NCI-H2029 treated with DMSO at 0.1 percent for 48 hours (cell line): ENCODE measurements at places on chromosomes 16 and 17.

DNA sequence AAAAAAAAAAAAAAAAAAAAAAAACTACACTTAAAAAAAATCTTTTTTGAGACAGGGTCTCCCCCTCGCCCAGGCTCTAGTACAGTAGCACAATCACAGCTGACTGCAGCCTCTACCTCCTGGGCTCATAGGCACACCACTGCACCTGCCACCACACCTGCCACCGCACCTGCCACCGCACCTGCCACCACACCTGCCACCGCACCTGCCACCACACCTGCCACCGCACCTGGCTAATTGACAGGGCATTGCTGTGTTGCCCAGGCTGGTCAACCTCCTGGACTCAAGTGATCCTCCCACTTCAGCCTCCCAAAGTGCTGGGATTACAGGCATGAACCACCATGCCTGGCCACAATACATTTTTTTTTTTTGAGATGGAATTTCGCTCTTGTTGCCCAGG lies 17.6 kb upstream of the WDR45B start:
- DNase-seq: no peak

DNA sequence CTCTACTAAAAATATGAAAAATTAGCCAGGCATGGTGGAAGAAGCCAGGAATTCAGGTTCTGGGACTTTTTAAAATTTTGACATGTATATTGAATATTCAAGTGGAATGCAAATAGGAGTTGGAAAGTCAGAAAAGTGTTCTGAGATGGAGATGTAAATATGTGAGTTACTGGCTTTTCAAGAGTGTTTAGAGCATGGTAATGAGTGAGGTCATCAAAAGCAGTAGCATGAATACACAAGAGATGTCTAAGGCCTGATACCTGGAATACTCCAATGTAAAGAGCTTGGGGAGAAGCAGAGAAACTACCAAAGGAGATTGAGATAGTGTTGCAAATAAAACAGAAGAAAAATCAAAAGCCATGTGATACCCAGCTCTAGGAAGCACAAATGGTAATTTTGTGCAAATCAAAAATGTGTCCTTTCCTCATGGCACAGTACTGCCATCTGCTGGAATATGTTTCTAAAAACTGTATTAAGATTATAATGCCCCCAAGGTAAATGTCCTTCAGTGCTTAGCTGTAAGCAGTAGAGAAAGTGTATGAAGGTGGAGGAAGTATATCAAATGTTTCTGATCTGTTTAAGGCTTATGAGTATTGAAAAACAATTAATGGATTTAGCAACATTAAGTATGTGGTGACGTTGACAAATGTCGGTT lies 908.4 kb downstream of the KCNJ18 start:
- no peak for DNase-seq

DNA sequence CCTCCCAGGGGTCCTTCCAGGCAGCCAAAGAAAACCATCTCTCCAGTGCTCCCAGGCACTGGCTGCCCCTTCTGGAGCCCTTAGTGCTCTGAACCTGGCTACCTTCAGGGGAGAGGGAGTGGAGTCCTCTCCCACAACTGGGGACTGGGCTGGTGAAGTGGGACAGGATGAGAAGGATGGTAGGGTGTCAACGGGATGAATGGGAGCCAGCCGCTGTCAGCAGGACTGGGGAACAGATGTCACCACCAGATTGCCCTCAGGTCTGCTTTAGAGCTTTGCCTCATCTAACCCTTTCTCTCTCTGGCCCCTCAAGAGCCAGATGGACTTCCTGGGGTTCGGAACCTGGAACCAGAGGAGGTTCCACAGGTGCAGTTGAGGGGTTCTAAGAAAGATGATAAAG lies 488 bp upstream of the SEBOX start:
- no peak for DNase-seq

GRCh38 chr16:13397126-13397525 lies 495.7 kb downstream of the SHISA9 start:
- DNase-seq: no peak

- DNase-seq: no peak
These were observed 44.3 kb downstream of the HOXB1 start for GRCh38 chr17:48486557-48486956.

GRCh38 chr17:34579979-34580684 lies 750 bp downstream of the TMEM132E start:
- no peak for DNase-seq

GRCh38 chr16:58464916-58465731 lies 34.8 kb upstream of the NDRG4 start:
- DNase-seq: no peak

DNA sequence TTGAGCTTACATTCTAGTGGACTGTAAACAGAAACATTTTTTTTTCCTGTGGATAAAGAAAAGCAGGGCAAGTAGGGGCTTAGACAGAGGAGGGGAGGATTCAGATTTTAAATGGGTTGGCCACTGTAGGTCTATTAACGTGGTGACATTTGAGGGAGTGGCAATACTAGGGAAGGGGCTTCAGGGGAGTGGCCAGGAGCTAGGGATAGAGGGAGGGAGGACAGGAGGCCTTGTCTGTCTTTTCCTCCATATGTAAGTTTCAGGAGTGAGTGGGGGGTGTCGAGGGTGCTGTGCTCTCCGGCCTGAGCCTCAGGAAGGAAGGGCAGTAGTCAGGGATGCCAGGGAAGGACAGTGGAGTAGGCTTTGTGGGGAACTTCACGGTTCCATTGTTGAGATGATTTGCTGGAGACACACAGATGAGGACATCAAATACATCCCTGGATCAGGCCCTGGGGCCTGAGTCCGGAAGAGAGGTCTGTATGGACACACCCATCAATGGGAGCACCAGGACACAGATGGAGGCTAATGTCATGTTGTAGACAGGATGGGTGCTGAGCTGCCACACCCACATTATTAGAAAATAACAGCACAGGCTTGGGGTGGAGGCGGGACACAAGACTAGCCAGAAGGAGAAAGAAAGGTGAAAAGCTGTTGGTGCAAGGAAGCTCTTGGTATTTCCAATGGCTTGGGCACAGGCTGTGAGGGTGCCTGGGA lies 6.5 kb upstream of the HBM start:
- no peak for DNase-seq

DNA sequence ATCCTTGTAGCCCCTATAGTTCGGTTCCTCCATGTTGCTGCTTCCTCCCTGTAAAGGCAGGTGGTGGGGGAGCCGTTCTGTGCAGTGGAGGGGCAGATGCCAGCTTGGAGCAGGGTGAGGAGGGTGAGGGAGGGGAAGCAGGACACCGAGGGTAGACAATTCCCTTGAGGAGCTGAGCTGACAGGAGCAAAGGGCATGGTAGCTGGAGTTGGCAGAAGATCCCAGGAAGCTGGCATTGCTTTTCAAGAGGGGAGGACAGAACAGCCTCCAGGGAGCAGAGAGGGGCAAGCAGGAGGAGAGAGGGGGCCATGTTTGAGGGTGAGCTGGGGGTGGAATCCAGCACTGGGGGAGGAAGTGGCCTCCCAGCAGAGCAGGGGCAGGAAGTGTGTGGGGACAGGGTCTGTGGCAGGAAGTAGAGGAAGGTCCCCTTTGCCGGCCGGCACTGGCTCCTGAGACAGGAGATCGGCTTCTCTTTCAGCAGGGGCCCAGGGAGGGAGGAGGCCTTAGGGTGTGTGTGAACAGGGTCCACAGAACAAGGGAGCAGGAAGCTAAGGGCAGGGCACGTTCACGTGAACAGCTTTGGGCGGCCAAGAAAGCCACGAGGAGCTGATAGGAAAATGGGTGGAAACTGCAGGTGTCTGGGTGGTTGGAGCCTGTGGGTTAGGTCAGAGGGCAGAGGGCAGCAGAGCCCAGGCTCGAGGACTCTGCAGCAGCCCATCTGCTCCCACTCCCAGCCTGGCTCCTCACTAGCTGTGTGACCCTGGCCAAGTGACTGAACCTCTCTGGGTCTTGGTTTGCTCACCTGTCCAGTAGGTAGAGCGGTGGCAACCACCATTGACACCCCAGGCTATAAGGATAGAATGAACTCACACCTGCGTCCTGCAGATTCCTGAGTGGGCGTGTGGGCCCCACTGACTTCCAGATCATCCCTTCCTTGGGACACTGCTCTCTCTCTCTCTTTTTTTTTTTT lies 17.5 kb upstream of the SPNS2 start:
- DNase-seq: no peak

DNA sequence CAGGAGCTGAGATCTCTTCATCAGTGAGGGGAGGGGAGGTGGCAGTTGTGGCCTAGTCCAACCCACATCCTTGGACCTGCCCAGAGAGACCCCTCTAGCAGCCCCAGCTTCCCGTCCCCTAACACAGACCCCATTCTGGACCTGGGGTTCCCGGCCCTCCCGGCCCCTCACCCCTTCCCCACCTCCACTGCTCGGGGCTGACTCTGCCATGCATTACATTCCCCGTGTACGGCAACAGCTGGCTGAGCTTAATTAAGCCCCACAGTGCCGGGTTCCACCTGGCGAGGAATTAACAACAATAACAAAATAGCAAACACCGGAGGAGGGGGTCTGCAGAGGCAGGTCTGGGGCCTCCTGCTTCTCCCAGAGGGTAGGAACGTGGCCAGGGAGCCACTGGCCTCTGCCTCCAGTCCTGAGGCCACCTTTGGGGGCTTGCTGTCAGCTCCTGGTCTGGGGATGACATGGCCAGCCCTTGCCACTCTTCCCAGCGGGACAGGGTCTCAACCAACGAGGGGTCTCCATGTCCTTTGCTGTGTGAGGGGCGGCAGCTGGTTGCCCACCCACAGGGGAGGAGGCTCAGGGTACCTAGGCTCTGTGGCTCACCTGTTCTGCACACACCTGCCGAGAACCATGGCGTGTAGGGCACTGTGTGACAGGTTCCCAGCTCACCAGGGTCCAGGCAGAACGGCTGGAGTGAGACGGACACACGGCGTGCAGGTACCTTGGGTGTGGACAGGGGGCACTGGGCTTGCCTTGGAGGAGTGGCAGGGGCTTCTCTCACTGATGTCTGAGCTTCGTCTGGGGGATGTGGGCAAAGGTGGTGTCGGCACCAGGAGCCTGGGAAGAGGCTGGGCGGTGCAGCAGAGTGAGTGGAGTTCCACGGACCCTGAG lies 46.9 kb upstream of the CBFA2T3 start:
- no peak for DNase-seq

DNA sequence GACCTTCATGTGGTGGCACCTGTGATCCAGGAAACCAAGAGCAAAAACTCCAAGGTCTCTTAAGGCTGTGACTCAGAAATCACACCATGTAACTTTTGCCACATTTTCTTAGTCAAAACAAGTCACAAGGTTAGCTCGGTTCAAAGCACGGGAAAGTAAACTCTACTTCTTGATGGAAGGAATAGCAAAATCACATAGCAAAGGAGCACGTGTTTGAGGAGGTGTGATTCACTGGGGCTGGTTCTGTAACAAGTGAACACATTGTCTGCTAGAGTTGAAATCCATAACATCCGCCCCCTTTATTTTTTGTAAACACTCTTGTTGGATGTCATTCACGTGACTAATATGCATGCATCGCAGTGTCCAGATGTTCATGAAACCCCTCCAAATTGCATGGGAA lies 415.0 kb upstream of the MAF start:
- no peak for DNase-seq

DNA sequence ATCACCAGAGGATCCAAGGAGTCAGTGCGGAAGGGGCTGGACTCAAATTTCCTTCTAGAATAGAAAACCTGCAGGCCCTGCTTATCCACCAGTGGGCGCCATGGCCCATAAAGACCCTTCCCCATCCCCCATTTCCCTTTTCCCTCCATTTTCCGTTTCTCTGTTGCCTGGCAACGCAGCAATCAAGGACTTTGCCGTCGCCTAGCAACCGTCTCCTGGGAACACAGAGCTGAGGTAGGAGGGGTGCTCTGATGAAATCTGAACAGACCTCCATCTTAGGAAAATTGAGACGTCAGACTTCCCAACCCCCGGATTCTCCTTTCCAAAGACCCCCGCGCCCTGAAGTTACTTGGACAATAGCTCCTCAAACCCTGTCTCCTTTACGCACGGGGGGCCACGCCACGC lies 5.7 kb downstream of the DLG4 start:
- peak; percentile 35 for DNase-seq

DNA sequence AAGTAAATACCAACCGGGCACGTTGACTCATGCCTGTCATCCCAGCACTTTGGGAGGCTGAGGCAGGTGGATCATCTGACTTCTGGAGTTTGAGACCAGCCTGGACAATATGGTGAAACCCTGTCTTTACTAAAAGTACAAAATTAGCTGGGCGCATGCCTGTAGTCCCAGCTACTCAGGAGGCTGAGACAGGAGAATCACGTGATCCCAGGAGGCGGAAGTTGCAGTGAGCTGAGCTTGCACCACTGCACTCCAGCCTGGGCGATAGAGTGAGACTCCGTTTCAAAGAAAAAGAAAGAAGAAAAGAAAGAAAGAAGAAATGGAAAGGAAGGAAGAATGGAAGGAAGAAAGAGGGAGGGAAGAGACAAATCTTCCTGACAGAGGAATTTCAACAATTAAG lies 108.7 kb downstream of the AHSP start:
- no peak for DNase-seq

- DNase-seq: no peak
These were observed 5.6 kb downstream of the STAT5B start for GRCh38 chr17:42270596-42270995.

DNA sequence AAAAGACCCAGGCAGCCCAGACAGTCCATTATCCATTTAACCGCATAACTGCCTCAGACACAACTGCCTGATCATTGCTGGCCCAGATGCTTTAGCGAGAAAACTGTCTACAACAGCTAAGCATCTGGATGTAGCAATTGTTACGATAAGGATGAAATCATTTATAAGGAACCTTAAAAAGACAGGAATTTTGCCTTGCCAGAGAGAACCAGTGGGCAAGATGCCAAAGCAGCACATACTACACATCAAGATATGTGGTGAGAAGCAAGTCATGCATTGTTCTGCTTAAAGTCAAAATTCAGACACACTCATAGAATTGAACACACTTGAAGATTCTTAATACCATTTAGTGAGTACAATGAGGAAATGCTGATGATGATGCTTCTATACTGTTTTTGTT lies 1525.3 kb downstream of the CDH8 start:
- no peak for DNase-seq

GRCh38 chr17:76697702-76698465 lies 12.9 kb downstream of the MXRA7 start:
- no peak for DNase-seq

- DNase-seq: no peak
These were observed 3.2 kb downstream of the UBALD1 start for GRCh38 chr16:4611337-4612021.

- DNase-seq: no peak
These were observed 17.4 kb downstream of the IL34 start for GRCh38 chr16:70663524-70664324.

GRCh38 chr16:81738783-81739496 lies 40.2 kb upstream of the PLCG2 start:
- DNase-seq: no peak
